NCI-H1436 (cell line): ENCODE measurements at places on chromosomes 13 and 19.

- no peak for DNase-seq
Measured at GRCh38 chr19:1159864-1160595, 14.0 kb downstream of the SBNO2 start.

DNA sequence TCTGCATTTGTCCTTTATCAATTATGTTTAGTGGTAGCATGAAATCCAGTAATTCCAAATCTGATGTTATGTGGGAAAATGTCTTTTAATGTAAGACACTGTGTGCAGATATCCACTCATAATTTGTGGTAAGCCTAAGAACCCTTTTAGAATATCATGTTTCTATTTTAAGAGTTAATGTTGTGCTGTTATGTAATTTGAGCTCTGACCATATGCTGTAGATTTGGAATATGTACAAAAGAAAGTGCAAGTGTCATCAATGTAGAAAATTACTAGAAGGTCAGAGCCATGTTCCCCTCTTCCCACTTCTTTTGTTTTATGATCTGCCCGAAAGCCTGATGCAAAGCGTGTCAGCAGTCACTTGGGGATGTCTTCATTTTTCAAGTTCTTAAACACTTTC is 44.5 kb downstream of the SCEL start:
- no peak for DNase-seq

GRCh38 chr13:56424246-56424645 is 716.5 kb upstream of the PRR20A start:
- DNase-seq, result no peak

DNA sequence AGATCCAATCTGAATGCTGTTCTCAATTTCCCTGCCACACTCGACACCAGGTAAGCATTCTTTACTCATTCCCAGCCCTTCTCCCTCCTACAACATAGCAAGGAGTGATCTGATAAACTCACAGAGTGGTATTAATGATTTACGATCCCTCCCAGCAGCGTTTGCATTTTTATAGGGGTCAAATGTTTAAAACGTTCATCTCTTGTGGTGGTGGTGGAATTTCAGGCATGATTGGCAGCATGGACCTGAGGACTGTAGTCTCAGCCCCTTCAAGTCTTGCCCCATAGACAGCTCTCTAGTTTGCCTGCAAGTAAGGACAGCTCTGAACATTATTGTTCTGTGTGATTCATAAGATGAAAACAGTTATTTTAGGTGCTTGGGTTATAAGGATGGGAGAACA is 565.7 kb downstream of the EFNB2 start:
- DNase-seq, result no peak

DNA sequence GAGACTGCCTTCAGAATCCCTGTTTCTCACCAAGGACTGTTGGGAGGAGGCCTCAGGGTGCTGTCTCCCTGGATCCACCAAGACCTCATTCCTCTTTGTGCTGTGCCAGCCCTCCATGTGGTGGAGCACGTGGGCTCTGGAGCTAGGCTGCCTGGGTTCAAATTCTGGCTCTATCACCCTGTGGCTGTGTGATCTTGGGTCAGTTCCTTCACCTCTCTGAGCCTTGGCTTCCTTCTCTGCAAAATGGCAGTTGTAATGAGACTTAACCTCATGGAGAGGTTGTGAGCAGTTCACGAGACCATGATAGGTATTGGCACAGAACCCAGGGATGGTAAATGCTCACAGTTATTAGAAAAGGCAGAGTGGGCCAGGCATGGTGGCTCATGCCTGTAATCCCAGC is 6.4 kb downstream of the PNMA8C start:
- DNase-seq, result no peak

DNA sequence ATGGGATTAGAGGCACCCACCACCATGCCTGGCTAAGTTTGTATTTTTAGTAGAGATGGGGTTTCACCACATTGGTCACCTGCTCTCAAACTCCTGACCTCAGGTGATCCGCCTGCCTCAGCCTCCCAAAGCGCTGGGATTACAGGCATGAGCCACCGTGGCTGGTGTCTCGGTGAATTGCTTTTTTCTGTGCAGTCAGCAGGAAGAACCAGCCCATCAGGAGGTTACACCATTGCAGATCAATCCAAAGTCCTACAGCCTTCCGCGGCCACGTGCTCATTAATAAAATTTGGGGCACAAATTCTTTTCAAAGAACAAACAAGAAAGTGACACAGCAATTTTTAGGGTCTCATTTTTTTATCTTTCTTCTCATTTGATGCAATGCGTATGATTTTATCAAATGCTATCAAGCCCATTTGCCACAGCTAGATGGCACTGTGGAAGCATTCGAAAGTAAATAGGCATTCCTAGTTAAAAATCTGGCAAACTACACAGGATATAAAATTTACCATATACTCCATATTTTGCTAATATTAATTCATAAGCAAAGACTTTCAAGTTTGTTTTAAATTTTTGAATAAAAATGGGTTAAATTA is 54.4 kb upstream of the ZNF835 start:
- DNase-seq, result no peak

DNA sequence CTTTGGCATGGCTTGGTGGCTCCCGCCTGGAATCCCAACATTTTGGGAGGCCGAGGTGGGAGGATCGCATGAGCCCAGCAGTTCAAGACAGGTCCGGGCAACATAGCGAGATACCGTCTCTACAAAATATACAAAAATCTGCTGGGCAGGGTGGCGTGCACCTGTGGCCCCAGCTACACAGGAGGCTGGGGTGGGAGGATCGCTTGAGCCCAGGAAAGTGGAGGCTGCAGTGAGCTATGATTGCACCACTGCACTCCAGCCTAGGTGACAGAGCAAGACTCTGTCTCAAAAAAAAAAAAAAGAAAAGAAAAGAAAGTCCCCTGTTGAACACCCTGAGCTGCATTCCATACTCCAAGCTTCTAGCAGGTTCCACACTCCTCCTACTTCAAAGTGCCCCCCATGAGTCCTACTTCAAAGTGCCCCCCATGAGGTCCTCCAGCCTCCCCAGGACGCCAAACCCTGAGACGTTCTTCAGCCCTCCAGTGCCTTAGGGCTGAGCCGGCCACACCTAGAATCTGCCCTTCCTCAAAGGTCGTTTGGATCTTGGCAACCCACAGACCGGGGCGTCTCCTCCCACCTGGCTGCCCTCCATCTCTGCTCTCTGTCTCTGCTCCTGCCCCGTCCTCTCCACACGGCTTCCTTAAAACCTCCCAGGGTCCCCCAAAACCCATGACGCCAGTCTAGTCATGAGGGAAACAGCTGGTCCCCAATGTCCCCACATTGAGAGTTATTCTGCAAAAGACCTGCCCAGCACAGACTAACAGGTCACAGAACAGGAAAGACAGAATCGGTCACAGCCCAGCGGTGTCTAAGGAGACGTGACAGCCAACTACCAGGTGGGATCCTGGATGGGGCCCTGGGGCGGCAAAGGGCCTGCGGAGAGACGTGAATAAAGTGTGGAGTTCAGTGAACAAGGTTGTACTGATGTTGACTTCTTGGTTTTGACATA is 4.8 kb downstream of the TJP3 start:
- no peak for DNase-seq

DNA sequence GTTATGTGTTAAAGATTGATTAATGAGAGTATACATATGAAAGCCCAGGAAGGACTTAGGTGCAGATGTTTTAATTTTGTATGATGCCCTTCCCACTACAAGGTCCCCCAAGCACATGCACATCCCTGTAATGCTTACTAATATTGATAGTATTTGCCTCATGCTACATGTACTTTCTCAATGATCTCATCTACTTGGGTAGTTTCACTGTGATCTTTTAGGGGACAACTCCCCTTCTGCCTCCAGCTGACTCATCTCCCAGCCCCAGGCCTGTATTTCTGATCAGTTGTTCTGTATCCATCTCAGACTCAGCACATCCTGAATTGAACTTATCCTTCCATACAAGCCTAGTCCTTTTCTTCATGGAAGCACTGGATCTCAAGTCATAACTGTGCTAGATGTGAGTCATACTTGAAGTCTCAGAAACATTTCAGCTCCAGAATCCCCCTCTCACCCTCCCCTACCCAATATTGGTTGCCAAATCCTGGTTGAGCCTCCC is 49.4 kb upstream of the INTS6 start:
- no peak for DNase-seq

DNA sequence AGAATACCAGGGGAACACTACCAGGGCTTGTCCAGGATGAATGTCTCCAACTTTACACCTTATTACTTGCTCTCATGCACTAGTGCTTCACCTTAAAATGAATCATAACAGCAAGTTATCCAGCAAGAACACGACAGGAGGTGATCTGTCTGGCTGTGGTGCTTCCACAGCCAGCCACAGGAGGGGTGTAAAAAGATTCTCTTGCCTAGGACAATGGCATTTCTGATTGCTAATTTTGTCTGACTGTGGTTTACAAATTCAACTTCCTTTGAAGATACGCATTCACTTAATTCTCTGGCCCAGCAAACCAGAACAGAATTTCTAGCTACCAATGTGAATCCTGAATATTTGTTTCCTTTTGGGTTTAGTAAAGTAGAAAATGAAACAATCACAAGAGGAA is 23.1 kb upstream of the COG3 start:
- no peak for DNase-seq

DNA sequence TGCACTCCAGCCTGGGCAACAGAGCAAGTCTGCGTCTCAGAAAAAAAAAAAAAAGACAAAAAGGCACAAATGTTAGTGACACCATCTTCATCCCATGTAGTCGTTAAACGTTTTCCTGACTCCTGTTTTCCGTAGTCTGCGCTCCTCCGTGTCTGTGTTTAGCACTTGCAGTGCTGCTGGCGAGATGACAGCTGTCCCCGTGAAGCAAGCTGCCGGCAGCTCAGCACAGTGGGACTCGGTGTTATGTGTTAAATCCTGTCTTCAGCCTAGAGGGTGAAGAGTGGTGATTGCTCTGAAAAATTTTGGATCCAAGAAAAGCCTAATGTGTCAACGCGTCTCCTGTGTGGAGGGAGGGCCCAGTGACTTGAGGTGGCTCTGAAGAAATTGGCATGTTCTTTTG is 18.4 kb downstream of the UBXN6 start:
- DNase-seq, result no peak

DNA sequence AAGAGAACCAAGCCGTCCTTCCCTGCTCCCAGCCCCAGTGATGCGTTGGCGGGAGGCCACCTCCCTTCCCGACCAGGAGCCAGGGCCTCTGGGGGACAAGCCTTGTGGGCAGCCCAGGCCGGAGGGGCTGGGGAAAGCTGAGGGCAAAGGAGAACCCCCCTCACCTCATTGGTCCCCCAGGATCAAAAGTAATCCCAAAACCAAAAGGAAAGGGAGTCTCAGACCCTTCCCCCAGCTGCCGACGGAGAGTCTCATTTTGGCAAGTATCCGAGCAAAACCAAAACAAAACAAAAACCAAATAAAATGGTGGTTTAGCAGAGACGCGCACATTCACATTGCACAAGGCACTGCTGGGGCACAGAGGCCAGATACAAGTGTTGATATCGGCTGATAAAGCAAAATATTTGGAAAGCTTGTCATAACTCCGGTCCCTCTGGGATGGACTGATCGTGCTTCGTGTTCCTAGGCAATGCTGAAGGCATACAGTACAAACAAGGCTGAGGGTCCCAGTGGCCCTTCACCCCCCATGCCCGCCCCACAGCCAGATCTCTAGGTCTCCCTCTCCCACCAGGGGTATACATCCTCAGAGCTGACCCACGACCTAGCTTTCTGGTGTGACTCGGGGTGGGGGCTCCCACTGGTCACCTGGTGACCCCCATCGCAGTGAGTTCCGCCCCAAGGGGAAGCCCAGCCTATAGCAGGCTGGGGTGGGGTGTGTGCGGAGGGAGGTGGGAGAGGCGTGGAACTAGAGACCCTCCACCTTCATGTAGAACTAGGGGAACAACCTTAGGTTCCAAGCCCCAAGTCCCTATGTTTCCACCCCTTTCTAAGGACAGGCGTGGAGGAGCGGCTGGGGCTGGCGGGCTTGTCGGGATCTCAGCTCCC is 2.1 kb downstream of the CEBPA start:
- DNase-seq, result no peak

- peak; percentile 74 for DNase-seq
Measured at GRCh38 chr19:50333235-50333736, 4.1 kb upstream of the KCNC3 start.

GRCh38 chr19:58581227-58582141 is 8.3 kb upstream of the MZF1 start:
- DNase-seq, result no peak

GRCh38 chr19:30049846-30050667 is 108.0 kb downstream of the URI1 start:
- DNase-seq, result no peak

DNA sequence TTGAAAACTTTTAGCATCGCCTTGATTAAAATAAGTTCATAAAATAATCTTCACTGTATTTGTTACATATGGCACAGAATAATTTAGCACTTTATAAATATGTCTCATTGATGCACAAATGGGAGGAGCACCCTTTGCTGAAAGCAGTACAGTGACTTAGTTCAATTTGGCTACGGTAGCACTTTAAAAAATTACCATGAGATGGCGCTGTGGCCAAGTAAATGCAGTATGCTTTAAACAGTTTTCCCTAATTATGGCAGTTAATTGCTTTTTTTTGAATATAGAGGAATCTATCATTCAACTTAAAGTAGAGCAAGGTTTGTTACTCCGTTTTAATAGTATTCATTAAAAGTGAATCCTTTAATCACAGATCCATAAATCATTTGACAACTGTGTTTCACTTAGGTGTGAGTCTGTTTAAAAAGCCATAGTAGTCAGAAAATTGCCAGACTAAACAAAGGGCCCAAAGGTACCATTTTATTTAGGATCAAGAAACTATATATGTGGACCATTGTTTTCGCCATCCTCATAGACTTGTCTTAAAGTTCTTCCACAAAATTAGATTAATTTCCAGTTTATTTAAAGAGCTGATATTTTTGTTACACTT is 34.7 kb upstream of the ESD start:
- DNase-seq, result no peak

GRCh38 chr13:90197722-90198121 is 1149.8 kb upstream of the MIR17HG start:
- no peak for DNase-seq

GRCh38 chr19:41476583-41476982 is 33.6 kb downstream of the ERICH4 start:
- no peak for DNase-seq

GRCh38 chr13:88979465-88980175 is 1308.4 kb downstream of the SLITRK5 start:
- no peak for DNase-seq

DNA sequence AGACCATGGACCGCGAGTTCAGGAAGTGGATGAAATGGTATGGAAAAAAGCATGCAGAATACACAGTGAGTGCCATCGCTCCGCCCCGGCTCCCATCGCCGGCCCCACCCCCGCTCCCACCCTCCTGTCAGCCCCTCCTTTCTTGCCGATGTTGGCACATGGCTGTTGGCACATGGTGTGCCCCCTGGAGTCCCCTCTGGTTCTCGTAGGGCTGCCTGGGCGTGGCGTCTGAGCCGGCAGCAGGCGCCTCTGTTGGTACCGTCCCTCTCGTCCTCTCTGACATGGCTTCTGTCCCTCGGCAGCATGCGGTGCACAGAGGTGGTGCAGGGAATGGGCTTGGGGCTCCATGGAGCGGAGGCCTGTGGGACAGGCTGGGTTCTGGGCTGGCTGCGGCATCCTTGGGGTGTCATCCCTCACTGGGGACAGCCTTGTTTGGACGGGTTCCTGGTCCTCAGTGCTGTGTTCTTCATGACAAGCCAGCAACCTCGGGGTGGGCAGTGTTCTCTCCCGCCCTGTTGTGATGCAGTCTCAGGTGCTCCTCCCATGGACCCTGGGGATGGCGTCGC is 30.9 kb downstream of the DOT1L start:
- DNase-seq, result no peak
